ENCODE measurements at places on chromosomes 13 and 19. TPM values are rescaled to one million over a fixed set of nuclear protein-coding genes. Genes with fewer than 3 reads are reported as not detected.

- DNase-seq: no peak
These were observed 4.2 kb downstream of the BLOC1S3 start for GRCh38 chr19:45182758-45183157.

GRCh38 chr13:70253834-70254233 is 145.6 kb upstream of the KLHL1 start:
- no peak for DNase-seq

GRCh38 chr19:17209126-17210036 is 5.8 kb upstream of the USE1 start:
- DNase-seq: no peak

DNA sequence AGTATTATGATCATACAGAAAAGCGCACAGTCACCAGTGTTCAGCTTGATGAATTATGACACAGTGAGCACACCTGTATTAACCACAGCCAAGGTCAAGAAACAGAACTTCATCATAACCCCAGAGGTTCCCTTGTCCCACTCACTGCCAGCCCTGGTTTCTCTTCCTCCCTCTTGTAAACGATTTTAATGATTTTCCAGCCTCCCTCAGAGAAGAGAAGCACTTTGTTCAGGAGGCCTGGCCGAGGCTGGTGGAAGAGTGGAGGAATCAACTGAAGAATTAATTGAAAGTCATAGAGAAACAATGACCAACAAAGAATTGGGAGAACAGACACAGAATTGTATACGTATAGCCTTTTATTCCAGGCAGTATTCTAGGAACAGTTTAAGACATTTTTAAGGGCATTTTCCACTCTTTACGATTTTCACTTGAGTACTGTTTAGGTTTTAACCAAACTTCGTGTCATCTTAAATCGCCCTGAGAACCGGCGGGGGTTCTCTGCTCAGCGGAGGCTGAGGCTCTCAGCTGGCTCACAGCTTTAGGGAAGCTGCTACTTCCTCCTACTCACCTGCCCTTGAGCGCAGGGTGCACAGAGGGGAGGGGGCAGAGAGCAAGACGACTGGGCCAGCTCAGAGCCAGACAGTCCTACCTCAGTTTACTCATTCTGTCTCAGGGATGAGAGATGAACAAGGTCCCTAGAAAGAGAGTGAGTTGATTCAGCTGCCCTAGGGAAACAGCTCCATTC is 108.6 kb downstream of the AKAP11 start:
- DNase-seq: no peak

DNA sequence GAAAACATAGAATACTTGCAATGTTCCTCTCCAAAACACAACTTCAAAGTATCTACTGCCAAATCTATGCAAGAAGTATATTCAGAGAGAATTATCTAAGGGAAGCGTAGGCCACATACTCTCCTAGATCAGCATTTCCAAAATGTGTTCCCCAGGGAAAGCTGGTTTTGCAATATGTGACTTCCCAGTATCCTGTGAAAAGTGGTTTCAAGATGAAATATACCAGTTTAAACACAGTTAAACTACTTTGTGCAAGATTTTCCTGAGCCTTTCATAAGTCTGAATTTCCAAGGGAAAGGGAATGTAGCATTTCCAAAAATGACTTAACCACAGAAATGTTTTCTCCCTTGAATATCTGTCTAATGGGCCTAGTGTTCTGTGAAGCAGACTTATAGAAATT is 7.6 kb downstream of the STARD13 start:
- DNase-seq: peak; percentile 71

DNA sequence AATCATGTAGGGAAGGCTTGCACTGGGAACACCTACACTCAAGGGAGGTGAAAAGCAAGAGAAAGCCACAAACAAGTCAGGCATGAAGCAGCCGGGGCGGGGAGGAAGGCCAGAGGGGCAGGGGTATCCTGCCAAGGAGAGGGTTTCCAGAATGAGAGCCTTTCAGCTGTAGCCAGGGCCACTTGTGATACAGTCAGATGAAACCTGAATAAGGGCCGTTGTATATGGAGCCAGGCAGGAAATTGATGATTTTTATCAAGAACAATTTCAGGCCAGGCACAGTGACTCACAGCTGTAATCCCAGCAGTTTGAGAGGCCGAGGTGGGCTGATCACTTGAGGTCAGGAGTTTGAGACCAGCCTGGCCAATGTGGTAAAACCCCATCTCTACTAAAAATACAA is 4.4 kb downstream of the TRPM4 start:
- no peak for DNase-seq

- DNase-seq: no peak
These were observed 7.0 kb upstream of the PPP6R1 start for GRCh38 chr19:55265723-55266386.

DNA sequence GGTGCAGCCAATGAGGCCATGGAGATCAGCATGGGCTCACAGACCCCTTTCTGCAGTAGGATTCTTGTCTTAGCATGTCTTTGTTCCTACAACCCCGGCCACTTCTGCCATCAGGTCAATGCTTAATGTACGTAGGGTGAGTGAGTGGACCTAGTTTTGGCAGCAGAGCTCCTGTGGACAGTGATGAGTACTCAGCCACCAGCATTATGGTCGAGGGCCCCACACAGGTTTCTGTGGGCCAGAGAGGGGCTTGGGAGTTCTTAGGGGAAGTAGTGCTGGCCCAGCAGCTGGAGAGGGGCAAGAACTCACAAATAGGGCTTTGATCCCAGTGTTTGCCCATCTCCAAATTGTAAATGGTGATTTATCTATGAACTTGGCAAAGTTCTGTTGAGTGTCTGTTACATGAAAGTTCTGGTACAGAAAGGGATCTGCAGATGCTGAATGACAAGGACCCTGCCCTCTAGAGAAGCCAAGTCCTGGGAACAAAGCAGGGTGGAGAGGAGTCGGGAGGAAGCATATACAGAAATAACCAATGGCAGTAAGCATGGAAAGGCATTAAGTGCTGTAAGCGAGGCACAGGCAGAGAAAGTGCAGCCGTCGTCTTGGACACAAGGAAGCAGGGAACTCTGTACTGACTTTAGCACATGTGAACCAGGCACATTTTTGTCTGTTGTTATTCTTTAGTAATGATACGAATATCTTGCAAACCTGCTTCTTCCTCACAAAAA is 185.1 kb downstream of the MTUS2 start:
- no peak for DNase-seq

DNA sequence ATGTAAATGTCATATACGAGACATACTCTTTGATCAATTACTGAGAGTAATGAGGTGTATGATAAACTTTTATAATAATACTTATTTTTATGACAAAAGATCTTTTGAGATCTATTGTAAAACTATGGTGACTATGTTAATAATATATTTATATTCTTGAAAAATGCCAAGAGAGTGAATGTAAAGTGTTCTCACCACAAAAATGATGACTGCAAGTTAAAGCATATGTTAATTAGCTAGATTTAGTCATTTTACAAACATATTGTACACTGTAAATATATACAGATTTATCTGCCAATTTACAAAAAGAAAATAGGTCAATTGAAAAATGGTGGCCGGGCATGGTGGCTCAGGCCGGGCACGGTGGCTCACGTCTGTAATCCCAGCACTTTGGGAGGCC is 81.0 kb downstream of the GPC6 start:
- DNase-seq: no peak

- DNase-seq: no peak
These were observed 54.0 kb upstream of the TNFRSF19 start for GRCh38 chr13:23516190-23516589.

DNA sequence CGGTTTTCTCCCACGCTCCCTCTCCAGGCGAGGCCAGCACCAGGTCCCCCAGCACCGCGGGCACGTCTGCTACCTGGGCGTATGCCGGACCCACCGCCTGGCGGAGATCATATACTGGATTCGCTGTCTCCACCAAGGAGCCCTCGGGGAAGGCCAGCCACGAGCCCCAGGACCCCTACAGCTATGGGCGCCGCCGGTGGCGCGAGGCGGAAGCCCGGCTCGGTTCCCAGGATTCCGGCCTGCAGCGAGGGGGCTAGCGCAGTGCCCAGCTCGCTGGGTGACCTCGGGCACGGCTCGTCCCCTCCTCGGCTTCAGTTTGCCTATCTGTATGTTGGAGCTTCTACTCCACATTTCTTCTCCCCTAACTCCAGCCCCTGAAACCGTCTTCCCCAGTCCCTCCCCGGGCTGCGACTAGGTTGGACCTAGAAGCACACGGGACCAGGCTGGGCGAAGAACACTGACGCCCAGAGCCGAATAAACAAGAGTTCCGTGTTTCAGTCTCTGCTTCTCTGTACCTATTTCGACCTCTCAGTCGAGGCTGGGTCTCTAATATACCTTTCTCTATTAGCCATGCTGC is 749 bp upstream of the CPT1C start:
- DNase-seq: no peak

DNA sequence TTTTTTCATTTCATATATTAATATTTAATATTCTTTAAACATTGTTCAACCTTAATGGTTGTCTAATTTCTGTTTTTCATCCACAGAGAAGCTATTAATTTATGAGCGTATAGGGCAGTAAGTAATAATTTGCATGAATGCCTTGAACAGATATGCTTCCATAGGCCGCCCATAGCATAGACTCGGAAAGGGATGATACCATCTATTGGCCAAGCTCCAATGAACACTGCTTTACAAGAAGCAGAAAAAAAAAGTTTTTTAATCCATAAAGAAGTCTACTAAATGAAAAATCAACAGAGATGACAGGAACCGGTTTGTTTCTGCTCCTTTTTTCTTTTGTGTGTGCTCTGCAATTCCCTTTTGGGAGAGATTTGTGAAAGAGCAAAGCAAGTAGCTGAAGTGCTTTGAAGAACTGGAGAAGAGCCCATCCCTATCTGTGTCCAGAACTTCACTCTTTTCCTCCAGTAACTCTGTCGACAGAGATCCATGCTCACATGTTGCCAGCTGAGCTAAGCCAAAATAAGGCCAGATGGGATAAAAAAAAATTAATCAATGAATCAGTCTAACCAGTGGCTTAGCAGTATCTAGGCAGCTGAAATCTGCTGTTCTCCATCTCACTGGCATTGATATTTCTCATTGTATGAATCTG is 215.9 kb upstream of the SOX21 start:
- DNase-seq: no peak

TECR gene
- 44.4 TPM for total RNA-seq

MIA gene
- 322 TPM for total RNA-seq

DNA sequence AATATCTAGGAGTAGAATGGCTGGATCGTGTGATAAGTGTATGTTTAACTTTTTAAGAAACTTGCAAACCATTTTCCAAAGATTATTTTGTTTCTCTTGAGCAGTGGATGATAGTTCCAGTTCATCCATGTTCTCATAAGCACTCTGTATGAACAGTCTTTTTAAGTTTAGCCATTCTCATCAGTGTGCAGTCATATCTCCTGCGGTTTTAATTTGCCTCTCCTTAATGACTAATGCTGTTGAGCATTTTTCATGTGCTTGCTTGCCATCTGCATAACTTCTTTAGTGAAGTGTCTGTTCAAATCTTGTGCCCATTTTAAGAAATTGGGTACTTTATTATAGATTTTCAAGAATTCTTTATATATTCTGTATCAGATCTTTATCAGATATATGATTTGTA is 58.6 kb downstream of the WASF3 start:
- DNase-seq: no peak

DNA sequence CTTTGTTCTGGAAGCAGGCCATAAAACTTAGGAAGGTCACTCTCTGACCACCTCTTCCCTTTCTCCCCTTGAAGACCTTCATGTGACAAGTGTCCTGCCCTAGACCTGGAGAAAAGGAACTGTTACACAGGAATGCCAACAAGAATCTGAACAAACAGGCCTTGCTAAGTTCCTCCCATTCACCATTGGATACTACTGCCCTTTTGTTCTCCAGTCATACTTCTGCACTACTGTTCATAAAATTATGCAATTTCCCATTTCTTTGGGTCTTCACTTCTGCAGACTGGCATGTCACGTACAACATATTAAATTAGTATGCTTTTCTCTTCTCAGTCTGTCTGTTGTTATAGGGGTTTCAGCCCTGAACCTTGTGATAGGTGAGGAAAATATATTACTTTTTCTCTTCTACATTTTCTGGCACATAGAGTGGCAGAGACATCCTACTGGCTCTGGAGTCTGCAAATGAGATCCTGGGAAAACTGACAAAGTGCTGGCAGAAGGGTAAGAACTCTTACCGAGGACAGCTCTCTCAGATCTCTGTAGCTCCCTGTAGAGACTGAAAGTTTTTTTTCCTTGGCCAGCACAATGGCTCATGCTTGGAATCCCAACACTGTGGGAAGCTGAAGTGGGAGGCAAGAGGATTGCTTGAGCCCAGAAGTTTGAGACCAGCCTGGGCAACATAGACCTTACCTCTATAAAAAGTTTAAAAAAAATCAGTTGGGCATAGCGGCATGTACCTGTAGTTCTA is 87.6 kb upstream of the SPRY2 start:
- no peak for DNase-seq

GRCh38 chr19:57599377-57599760 is 316 bp upstream of the ZNF530 start:
- DNase-seq: no peak

DNA sequence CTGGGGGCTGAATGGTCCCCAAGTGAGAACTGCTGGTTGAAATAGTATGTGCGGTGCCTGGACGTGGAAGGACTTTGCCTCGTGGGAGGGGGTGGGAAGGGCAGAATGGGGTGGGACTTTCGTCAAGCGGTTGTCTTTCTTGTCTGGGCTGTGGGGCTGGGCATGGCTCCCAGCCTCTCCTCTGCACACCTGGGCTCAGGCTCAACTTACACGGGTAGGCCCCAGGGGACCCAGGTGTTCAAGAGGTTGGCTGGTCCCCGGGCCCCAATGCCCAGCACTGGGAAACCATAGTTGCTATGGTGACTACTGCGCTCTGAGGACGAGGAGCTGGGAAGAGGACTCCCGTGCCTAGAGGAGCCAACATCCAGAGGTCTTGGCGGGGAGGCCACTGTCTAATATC is 7.3 kb downstream of the NWD1 start:
- DNase-seq: no peak

TICAM1 gene
- total RNA-seq: 10.8 TPM

- DNase-seq: no peak
These were observed 39.3 kb upstream of the GAS6 start for GRCh38 chr13:113902986-113903775.

- no peak for DNase-seq
These were observed 47.7 kb upstream of the RGCC start for GRCh38 chr13:41409611-41410010.

GRCh38 chr13:60028021-60028420 is 135.7 kb downstream of the DIAPH3 start:
- DNase-seq: no peak

GRCh38 chr13:106034201-106034600 is 501.3 kb downstream of the EFNB2 start:
- DNase-seq: no peak

DNA sequence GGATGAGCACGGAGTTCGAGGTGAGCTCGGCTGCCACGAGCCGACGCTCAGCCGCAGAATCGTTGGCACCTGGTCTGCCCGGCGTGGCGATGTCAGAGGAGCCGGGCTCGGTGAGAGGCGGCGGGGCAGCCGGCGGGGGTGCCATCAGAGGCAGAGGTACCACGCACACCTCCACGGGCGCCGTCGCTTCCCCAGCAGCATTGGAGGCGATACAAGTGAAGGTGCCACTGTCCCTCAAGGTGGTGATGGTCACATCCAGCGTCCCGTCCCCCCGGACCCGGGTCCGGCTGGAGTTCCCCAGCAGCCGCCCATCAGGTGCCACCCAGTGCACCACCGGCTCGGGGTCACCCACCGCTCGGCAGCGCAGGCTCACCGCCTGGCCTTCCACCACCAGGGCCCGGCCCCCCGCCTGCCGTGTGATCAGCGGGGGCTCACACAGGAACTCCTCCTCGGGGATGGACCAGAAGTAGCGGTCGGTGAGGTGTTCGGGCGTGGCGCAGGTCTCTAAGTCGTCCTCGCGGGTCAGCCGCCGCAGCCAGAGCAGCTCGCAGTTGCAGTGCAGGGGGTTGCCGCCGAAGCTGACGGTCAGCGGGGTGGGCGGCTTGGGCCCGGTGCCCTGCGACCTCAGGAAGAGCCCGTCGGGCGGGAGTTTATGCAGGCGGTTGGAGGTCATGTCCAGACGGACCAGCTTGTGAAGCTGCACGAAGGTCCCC is 6.5 kb downstream of the LRFN1 start:
- no peak for DNase-seq

Data from tibial nerve (tissue), 4 donors.